ENCODE measurements at places on chromosomes 3 and 15.

DNA sequence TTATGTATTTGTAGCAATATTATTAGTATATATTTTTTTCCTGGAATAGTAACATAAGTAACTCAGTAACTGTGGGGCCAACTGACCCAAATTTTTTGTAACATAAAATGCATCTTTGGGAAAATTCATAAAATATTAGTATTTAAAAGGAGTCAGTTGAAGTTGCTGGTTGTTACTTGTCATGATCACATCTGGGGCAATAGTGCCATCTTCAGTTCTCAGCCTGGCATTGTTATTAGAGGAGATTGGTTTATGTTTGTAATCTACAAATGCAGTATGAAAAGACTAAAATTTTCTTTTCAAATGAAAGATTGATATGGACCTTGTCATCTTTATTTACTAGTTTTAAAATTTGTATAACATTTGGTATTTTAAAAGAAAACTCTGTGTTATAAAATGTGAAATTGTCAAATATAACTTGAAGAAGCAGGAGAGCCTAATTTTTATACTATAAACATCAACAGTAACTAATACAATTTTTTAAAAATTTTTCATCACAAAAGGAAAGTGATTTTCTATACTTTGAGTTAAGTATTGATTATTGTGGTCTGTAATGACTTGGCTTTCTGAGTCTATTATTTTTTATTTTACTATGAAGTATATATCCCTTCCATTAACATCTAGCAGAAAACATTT, 38.8 kb upstream of the MLF1 start:
- no peak for DNase-seq

- DNase-seq, result peak; percentile 37
These were observed 18.3 kb downstream of the FBXO22 start for GRCh38 chr15:75921732-75922703.

- no peak for DNase-seq
These were observed 31.4 kb downstream of the NBEAL2 start for GRCh38 chr3:47010910-47011309.

- DNase-seq, result no peak
These were observed 192.2 kb upstream of the GADL1 start for GRCh38 chr3:31086698-31087097.

DNA sequence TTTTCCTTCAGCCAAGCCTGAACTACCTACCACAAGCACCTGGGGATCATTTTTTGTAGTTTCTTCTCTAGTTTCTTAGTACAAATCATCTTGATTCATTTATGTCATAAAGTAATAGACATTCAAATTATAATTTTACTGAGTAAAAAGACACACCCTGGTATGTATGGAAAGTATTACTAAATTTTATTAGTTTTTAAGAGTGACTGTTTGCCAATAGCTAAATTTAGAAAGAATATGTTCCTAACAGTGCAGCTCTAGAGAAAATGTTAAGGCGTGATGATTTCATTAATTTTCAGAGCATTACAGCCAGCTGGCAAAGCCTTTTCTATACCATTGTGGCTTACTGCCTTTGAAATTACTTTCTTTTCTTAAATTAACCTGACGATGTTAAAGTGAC, 612.0 kb upstream of the KCNMB2 start:
- no peak for DNase-seq

GRCh38 chr3:28901018-28901417, 379.9 kb upstream of the RBMS3 start:
- no peak for DNase-seq

GRCh38 chr3:4313606-4314293, 10.6 kb downstream of the SETMAR start:
- DNase-seq, result no peak

GRCh38 chr3:52983828-52984227, 62.0 kb downstream of the SFMBT1 start:
- DNase-seq, result no peak

- DNase-seq, result no peak
These were observed 59.7 kb downstream of the MAP4 start for GRCh38 chr3:47956521-47956920.

DNA sequence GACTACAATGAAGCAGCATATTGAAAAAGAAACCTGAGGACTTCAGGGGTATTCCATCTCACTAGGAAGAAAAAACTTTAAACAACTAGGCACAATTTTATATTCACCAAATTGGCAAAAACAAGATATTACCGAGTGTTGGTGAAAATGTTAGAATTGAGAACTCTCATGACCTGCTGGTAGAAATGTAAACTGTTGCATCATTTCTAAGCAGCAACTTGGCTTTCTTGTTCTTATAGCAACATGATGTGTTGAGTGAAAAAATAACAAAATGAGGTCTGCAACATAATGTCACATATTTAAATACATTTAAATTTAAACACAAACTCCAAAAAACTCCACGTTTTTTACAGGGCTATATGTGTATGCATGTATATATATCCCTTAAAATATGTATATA, 59.0 kb upstream of the SPPL2A start:
- no peak for DNase-seq

GRCh38 chr15:101318839-101319238, 23.8 kb upstream of the SNRPA1 start:
- DNase-seq, result no peak

DNA sequence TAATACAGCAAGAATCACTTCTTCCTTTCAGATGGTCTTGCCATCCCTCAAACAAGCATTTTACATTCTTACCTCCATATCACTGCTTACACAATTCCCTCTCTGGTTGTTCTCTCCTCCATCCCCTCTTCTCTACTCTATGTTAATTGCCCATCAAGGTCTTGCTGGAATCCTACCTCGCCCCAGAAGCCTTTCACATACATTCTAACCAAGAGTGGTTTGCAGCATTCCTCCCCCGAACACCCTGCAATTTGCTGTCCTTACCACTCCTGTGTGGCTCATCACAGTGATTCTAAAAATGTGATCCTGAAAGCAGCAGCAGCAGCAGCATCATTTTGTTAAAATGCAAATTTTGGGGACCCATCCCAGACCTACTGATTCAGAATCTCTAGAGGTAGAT, 30.6 kb downstream of the TNIK start:
- no peak for DNase-seq

GRCh38 chr15:64905119-64905831, 6.4 kb upstream of the ANKDD1A start:
- DNase-seq, result no peak

DNA sequence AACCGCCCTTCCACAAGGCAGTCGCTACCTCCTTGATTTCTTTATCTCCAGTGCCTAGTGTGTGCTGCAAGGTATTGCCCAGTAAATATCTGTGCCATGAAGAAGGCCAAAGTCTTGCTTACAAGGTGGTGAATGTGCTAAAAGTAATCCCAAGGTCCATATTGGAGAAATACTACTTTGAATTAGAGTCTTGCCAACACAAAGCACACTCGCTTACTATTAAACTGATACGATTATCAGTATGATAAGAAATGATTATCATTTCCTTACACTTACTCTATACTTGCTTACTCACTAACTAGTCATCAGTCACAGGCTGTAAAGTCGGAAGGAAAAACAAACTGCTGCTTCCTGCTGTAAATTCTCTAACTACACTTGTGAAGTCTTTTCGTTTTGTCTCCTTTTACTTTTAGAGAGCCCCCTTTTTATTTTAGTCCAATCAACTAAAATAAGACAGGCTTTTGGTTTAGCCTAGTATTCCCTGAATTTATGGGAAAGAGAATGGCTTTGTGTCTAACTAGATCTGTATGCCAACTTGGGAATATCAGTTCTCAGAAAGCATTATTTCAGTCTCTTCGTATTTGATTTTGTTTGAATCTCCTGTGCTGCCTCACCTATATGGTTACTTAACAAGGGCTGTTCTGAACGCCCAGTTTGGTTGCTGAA, 107.1 kb upstream of the TSC22D2 start:
- DNase-seq, result no peak

- no peak for DNase-seq
These were observed 74.7 kb upstream of the CMTM7 start for GRCh38 chr3:32316976-32317375.

GRCh38 chr15:59367022-59367451, 5.6 kb downstream of the MYO1E start:
- no peak for DNase-seq

DNA sequence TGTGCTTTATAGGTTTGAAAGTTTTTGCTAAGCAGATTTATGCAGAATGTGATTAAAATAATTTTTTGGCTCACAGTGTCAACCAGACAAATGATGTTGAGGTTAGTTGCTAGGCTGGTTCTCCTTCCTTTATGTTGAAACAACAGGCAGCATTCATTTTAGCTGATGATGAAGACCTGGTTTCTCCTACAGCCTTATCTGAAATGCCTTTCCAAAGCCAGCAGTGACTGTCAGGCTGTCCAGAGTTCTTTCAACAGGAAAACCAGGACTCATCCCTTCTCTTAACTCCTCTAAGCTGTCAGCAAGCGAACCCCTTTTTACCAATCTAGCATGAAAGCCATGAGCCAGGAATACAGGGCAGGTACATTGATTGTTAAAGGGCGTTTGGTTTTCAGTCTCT, 84.1 kb downstream of the ZNF609 start:
- no peak for DNase-seq

DNA sequence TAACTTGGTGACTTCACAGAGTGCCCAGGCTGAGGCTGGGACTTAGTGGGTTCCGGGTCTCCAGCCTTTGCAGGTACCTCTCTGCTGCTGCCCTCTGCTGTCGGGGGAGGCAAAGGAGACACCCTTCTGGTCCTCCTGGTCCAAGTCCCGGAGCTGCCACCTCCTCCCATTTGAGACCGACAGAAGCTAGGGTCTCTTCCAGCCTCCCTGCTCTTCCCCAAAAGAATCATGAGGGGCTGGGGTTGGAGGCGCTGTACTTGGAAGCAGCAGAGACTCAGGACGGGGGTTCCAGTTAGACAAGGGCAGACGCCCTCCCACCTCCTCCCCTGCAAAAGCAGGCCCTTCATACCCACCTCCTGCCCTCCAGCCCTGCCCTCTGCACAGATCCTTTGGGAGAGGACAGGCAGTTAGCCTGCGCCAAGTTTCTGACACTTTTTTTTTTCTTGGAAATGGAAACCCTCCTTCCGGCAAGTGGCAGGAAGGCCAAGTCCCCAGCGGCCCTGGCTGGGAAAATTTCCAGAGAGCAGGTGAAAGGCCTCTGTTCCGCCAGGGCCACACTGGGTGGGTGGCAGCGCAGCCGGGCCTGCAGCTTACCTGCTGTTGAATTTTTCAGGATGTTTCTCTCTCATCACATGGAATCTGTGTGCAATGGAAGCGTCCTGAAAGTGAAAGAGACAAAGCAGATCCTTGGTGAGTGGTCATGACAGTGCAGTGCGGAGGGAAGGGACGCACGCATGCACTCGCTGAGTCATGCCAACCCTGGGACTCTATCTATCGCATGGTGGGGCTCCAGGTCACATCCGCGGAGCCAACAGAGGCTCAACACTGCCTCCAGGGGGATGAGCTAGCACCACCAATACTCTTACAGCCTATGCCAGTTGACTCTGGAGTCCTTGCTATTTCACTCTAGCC, 119.9 kb downstream of the DGKG start:
- no peak for DNase-seq

DNA sequence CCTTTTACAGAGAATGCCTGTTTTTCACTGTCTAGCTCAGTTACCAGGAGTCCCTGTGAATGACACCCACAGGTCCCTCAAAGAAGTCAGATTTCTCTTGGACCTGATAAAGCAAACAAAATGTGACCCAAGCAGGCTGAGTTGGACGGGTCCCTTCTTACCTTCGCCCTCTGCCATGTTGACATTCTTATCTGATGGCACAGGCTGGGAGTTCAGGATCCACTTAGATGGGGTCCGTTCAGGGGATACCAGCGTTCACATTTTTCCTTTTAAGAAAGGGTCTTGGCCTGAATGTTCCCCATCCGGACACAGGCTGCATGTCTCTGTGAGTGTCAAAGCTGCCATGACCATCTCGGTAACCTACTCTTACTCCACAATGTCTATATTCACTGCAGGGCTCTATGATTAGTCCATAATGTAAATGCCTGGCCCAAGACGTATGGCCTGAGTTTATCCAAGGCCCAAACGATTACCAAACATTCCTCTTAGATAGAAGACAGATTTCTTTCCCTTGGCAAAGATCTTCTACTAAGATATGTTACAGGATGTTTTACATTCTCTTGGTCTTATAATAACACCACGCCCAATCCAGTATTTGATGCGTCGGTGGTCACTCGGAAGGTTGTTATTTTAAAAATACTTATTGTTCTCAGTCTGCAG, 179.1 kb downstream of the THSD4 start:
- DNase-seq, result peak; percentile 92

- DNase-seq, result no peak
These were observed 16.8 kb upstream of the ABHD2 start for GRCh38 chr15:89071471-89071870.

DNA sequence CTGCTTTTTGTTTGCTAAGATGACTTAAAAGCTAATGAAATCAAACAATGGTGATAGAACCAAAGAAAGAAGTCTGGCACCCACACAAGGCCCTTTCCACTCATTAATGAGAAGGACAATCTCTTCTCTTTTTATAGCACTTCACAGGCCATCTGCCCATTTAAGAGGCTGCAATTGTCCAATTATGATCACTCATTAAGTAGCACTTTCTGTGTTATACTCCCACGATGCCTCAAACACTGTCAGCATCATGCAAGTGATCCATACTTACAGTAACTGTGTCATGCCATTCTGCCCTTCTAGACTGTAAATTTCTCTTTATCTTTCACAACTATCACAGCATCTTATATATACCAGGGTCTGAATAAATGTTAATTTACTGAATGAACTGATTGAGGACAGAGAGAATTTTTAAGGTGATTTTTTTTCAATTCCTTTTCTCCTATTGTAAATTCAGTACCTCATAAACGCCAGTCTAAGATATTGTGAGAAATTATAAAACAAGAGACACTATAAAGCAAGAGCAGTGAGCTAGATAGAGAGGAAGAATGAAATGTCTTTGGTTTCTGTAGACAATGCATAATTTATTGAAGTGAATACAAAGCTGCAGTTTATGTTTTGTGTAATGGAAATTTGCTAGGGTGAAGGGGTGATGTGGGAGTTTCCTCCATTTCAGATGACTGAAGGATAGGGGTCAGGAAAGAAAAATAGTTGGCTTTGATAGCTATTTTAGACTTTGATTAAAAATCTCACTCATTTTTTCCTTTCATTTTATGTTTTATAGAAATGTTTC, 17.3 kb downstream of the CD200 start:
- no peak for DNase-seq

- DNase-seq, result no peak
These were observed 21.5 kb upstream of the MAN2C1 start for GRCh38 chr15:75389791-75390382.

DNA sequence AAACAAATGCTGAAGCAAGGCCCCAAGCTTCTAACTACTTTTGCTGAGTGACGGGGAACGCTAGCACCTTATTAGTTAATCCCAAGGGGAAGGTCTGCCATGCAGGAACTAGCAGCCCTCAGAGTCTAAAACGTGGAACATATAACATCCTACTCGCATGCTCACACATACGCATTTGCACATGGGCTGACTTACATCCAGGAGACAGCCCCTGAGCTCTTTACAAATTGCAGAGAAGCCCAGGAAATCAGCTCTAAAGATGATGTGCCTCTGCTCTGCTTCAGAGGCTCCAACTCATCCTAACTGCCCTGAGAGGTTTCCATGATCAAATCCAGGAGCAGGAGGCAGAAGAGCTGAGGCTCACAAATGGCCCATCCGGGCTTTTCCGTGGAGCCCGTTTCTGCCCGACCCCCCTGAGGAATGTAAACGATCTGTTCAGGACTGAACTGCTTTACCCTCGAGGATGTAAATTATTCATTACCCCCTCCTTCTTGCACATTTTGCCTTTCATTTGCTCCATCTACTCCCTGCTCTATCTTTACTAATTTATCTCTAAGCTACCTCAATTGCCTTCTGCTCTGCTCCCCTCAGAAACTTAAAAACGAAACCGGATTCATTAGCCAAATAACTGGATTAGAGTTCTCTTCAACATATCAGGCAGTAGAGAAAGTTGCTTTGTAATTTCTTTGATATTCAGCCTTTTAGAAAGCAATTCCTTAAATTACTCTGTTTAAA, 141.9 kb upstream of the CCDC54 start:
- no peak for DNase-seq

- no peak for DNase-seq
These were observed 103.5 kb downstream of the CBLB start for GRCh38 chr3:105765308-105765639.
